ENCODE measurements at places on chromosomes 1 and 21.

GRCh38 chr1:212700892-212701819, 1.5 kb upstream of the BATF3 start:
- peak; percentile 74 for DNase-seq

DNA sequence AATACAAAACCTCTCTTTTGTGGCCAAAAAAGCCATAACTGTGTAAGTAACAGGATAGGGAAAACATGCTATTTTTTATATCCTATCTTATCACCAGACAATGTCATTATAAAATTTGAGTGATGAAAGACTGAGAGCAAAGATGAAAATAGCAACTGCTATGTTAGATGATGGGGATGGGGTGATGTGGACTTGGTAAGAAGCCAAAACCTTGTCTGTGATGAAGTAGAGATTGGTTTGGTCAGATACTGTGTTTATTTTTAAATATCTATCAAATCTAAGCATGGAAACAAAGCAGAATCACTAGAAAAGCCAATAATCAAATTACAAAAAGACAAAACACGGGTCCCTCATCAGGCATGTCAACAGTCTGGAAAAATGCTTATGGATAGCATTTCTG, 631.1 kb upstream of the NR5A2 start:
- no peak for DNase-seq

GRCh38 chr1:117708323-117709248, 102.7 kb downstream of the TENT5C start:
- DNase-seq = no peak

DNA sequence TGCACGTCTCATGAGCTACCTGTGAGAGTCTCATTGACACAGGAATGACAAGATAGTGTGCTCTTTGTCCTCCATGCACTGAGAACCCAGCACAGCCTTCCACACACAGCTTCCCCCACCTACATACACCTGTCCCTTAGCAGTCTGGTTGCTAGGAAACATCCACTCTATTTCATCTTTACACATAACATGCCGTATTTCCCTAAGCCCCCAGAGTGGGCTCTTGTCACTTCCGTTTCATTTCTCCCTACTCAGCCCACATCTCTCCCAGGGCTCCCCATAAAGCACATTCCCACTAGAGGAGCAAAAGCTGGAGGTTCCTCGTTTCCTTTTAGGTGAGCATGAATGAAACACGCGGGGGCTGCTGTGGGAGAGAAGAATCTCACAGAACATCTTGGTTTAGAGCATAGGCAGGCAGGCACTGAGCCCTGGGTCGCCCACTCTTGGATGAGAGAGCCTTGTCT, 137.1 kb downstream of the ETS2 start:
- DNase-seq = no peak

DNA sequence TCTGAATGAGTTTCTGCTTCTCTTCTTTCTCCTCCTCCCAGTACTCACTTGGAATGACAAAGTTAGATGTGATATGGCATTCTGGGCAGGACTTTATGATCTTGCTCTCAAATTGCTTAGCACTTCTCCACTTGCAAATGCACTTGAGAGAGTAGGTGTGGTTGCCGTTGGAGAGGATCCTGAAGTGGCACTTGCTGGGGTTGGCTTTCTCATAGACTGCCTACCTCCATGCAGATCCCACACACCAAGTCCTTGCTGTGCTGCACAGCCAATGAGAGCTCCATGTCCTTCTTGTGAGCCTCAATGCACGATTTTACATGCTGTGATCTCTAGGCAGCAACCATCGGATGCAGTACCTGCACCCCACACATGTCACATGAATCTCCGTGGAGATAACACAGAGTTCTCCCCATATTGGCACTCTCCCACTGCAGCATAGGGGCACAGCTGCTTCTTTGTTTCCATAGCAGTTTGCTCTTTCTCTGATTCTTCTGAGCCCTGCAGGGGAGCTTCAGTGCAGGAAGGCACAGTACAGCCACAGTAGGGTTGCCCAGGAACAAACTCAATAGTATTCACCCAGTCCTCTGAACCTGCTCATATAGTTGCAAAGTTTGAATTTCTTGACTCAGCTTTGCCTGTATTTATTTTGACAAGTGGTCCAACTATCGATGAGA, 45.2 kb downstream of the ZNF691 start:
- DNase-seq = no peak

- no peak for DNase-seq
These were observed 628.8 kb upstream of the ADAMTS5 start for GRCh38 chr21:27595716-27596115.

DNA sequence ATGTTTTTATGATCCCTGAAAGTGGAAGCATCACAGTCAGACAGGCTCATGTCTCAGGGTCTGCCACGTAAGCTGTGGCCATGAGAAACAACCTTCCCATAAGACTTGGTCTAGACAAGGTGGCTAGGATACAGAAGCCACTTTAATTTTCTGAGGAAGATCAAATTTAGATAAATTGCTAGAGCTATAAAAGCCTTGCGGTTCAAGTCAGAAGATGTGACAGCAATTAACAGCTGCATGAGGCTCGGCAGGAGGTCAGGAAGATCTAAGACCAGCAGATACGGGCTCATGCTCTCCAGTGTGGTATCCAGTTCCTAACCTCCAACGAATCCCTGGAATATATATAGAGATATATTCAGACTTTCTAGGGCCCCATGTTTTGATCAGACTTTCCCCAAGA, 577.1 kb downstream of the PLPP3 start:
- DNase-seq = no peak

DNA sequence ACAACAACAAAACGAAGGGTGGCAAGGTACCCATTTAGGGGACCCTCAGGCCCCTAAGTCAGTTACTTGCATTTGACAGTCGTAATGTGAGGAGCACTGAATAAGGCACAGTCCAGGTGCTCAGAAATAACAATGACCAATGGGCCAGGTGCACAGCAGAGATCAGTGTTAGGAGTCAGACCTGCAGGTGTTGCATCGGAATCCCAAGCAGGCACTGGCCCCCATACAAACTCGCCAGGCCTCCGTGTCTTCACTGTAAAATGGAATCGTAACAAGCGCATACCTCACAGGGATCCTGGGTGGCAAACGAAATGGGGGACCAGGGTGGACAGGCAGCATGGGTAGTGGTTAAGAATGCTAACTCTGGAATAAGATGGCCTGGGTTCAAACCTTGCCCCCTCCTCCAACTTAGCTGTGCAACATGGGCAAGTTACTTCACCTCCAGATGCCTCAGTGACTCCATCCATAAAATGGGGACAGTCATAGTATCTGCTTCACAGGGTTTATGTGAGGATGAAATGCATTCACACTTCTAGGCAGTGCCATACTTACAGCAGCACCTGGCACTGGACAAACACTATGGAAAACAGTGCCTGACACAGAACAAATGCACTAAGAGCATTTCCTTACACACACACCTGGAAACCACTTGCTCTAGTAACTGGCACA, 20.2 kb downstream of the RCAN1 start:
- no peak for DNase-seq

DNA sequence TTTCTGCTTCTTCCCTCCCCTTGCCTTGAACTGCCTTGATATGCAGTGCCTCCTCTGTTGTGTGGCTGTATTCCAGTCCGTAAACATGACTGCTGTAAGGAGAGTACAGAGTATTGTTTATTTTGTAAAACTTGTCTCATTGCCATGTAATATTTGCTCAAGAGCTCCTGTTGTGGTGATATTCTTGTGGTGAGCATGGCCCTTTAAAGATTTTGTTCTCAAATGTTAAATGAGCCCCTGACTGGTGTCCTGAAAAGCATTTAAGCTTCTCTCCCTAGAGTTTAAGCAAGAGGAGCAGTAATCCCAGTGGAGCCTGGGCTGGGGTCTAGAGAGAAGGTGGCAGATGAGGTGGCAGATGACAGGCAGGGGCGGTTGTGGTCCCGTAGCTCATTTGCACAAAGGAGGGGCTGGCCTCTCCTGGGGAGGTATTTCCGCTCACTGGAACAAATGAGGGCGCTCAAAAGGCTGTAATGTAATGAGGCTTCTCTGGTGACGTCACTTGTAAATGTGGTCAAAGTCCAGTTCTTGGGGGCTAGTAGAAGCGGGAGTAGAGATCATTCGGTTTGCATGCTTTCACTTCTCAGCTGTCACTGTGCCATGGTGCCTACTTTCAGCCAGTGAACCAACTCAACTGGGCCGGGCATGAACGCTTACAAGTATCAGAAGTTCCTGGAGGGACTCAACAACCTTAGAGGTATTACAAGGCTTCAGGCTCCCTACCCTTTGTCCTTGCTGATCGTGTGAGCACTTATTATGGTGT, 46.0 kb upstream of the MACF1 start:
- no peak for DNase-seq

GRCh38 chr1:234612352-234613127, 2.6 kb upstream of the IRF2BP2 start:
- peak; percentile 98 for DNase-seq

GRCh38 chr1:85898861-85899260, 190.6 kb upstream of the ZNHIT6 start:
- DNase-seq = peak; percentile 59

- DNase-seq = peak; percentile 79
These were observed 125.4 kb upstream of the TMEM51 start for GRCh38 chr1:15028102-15028501.

- no peak for DNase-seq
These were observed 177.4 kb upstream of the RNPC3 start for GRCh38 chr1:103348136-103348535.

DNA sequence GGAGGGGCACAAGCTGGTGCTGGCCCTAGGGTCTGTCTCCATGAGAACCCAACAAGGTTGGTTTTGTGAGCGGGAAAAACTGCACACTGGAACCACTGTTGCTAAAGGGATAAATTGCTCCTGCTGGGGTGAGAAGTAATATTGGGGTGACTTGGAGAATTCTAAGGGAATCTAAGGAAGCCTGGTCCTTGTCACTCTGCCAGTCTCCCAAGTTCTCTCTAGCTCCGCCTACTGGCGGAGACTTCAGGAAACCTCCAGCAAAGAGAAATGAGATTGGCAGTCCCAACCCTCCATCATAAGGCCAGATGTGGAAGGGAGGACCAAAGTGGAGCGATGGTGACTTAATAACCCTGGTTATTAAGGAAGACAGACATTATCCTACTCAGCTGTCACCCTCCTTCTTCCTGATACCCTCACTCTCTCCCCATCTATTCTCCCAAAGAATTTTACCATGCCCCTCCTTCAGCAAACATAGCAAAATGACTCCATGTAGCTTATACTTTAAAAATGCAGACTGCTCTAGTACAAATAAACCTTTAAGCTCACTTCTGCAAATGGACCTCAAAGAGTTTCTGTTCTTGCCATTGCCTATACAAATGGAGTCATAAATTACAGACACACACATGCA, 2.7 kb downstream of the LCE1F start:
- DNase-seq = peak; percentile 46

DNA sequence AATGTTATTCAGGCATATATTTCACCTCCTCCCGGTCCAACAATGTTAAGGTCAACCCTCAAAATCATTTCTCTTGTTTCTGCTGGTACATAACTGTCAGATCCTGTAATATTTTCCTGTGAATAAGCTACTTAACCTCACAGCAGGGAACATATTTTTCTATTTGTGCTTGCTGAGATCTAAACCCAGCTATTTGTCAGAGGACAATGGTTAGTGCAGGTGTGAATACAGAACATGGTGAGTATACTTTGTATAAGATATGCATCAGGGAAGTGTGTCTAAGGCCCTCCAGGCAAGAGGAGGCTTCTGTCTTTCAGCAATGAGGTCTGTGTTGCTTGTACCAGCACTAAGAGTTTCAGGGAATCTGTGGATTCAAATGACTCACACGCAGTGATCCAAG, 970.6 kb downstream of the NCAM2 start:
- peak; percentile 11 for DNase-seq

GRCh38 chr1:94646786-94647555, 105.4 kb upstream of the F3 start:
- DNase-seq = peak; percentile 78

DNA sequence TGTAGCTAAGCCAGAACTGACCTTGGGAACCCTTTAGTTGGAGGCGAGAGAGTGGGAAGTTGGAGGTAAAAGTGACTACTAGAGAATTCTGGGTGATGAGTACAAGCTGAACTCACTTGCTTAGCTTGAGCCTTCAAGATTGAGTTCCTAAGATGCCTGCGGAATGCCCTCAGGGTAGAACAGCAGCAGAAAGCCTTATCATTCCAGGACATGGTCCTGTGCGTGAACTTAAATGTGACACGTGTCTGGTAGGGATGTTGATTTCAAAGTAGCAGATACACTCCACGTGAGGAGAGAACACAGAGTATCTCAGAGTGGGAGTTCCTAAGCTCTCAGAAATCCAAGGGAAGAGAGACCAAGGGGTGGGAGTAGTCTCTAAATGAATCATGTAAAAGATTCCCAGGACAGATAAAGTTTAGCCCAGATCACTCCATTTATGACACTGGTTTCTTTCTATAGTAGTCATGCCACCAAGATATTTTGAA, 60.1 kb downstream of the KCNK1 start:
- DNase-seq = peak; percentile 46

DNA sequence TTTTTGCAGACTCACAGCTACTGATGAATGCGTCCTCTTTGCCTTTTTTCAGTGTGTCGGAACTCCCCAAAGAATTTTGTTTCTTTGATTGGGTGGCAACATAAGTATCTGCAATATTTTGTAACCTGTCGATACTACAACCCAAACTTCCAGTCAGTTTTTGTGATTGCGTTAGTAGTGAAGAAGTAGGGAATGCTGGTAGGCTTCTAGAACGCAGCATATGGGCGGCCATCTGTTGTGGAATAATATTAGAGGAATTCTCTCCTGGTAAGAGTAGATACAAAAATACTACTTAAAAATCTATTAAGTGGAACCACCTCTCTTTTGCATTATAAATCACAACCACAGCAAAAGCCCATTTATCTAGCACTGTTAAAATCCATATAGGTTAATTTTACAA, 107.4 kb downstream of the LYST start:
- no peak for DNase-seq

DNA sequence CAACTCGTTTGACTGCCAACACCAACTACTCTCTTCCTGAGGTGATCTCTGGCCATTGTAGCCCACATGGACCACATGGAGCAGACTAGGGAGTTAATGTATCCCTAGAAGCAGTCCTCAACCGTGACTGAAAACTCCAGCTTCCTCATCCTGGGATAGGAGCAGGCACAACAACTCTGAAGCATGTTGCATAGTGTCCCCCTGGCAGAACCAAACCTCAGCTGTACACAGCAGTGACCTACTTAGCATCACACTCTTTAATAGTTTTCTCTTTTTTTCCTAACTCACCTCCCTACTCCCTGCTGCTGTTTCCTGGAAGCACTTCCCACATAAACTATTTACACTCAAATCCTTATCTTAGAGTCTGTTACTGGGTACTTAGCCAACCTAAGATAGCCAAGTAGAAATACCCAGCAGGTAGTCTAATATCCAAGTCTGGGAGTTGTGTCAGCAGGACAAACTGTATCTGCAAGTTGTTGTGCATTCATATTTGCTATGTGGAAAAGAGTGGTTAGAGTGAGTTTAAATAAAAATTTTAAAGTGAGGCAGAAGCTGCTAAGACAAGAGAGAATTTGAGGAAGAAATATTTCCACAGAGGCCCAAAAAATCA, 228.8 kb downstream of the LTN1 start:
- no peak for DNase-seq

- DNase-seq = peak; percentile 18
These were observed 604.8 kb downstream of the PLA2G4A start for GRCh38 chr1:187433598-187433997.
